ENCODE measurements at places on chromosomes 1 and 21.

DNA sequence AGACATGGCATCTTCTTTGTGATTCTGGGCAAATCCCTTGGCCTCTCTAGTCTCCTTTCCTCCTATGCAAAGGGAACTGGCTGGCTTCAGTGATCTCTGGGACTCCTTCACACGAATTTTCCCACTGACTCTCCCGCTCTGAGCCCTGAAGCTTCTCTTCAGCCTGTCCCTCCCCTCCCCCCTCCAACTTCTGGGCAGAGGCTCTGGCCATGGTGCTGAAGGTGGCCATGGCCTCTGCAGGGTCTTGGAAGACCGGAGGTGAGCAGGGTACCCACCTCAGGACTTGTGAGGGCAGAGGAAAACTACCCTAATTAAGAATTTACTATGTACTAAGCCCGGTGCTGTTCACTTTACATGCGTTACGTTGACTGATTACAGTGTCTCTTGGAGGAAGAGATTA, 29.4 kb upstream of the POU3F1 start:
- no peak for DNase-seq

- no peak for DNase-seq
Measured at GRCh38 chr1:2571348-2571747, 15.2 kb downstream of the TNFRSF14 start.

- no peak for DNase-seq
Measured at GRCh38 chr1:197660389-197660788, 114.9 kb downstream of the DENND1B start.

DNA sequence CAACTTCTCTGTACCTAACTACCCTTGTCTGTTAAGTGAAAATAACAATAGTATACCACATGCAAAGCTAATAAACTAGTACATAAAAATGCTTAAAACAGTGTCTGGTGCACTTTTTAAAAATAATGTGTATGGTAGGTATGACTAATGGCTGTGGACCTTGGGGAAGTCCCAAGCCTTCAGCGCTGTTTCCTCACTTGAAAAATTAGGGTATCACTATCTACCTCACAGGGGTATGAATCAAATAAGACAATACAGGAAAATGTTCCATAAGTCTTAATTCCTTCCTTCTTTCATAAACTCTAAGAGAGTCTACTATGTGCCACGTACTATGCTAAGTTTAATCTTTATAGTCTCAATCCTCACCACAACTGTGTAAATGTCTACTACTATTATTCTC, 32.0 kb downstream of the EGLN1 start:
- no peak for DNase-seq

DNA sequence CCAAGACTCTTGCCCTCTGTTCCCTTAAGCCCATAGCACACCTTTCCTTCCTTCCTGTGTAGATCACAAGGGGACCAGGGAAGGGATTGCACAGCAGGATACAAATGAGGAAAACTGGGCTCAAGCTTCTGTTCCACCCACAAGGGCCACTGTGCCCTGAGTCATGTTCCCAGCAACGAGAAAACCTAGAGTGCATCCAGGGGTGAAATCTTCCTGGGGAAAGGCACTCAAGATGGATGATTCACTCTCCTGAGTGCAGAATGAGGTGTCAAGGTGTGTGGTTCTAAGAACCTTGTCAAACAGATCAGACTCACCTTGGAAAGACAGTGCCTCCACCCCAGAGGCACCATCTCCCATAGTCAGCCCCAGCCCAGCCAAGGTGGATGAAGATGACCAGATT, 40.7 kb upstream of the EYA3 start:
- DNase-seq, result no peak

- no peak for DNase-seq
Measured at GRCh38 chr21:25788677-25789076, 53.9 kb downstream of the GABPA start.

GRCh38 chr1:99648107-99648506, 2.2 kb downstream of the PALMD start:
- DNase-seq, result no peak

GRCh38 chr1:47830641-47831333, 166.4 kb downstream of the TRABD2B start:
- DNase-seq, result no peak

GRCh38 chr1:11044849-11045427, 2.1 kb downstream of the MASP2 start:
- DNase-seq, result no peak

DNA sequence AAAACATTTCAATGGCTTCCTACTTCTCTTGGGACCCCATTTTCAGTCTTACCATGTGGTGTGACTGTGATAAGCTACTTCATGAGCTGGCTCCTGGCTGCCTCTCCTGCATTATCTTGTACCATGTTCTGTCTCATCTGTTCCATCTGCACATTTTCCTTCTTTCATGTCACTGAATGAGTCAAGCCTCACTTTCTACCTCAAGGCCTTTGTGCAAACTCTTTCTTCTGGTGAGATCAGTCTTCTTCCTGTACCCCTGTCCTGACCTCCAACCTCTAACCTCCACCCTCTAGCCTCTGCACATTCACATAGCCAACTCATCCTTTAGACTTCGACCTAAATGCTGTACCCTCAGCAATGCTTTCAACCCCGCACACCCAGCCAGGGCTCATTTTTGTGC, 9.6 kb upstream of the FAM78B start:
- DNase-seq, result no peak
